ENCODE measurements at places on chromosomes 6 and 20.
A peak's percentile ranks its signal among the peaks of the same experiment; 100 is the strongest.

GRCh38 chr6:20313051-20313450 is 88.6 kb upstream of the E2F3 start:
- no peak for DNase-seq

DNA sequence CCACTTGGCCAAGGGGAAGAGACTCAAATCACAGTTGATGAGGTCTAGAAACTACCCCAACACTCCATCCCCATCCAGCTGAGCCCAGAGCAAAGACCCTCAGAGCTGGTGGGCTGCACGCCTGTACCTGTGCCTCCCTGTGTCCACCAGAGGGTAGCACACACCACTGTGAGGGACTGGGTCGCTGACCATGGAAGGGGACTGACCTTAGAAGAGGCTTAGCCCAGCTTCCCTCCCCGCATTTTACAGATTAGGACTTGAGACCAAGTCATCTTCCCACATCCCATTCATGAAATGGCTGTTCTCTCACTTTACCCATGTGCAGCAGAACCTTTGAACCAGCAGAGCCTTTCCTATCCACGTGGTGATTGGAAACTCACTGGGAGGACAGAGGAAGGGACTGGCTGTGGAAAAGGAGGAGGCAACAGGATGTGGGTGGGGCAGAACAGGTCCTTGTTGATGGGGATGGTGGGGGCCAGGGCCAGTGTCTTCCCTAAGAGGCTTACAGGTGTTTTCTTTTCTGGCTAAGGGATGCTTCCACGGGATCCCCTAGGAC is 44.3 kb downstream of the CPXM1 start:
- no peak for DNase-seq

DNA sequence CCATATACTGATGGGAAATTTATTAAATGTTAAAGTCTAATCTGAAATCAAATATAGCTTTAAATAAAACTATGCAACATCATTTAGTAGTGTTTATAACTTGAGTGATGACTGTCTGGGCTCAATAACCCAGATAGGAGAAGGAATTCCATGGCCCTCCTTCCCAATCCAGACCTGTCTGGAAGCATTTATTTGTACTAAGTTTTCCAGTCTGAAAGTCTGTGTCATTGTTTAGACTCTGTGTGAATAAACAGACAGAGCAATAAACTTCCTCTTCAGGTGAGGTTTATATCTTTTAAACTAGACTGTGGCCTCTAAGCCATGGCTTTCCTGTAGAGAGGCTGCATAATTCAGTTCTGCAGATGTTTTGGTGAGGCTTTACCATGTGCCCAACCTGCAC is 176.4 kb downstream of the SOX4 start:
- no peak for DNase-seq

DNA sequence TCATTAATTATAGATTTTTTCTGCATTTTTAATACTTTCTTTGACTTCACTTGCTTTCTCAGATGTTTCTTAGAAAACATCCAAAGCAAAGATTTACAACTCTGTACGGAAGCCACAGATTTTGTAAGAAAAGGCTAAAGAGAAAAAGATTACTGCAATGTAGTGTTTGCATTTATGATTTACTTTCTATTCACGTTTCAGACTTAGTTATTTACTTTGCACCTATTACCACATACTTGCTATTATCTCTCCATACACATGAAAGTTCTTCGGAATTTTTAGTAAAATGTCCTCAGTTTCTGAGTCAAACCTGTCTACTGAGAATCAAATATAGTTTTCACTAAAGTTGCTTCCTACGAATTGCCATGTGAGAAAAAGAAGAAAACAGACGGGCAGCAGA is 22.2 kb upstream of the PHACTR2 start:
- no peak for DNase-seq

DNA sequence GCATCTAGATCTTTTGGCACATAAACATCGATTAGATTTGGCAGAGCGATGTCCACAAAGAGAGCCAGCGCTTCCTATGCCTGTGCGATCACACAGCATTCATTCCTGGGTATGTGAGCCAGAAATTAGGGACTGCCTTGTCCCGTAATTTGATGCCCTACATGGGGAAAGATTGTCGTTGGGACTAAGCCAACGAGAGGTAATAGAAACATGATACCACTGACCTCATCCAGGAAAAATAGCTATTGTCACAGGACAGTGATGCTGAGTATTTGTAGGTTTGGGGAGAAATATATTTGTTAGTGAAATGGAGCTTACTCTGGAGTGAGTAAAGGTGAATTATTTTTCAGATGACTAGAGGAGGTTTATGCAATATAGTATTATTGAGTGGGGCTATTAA is 154.0 kb downstream of the TSHZ2 start:
- DNase-seq, result no peak

DNA sequence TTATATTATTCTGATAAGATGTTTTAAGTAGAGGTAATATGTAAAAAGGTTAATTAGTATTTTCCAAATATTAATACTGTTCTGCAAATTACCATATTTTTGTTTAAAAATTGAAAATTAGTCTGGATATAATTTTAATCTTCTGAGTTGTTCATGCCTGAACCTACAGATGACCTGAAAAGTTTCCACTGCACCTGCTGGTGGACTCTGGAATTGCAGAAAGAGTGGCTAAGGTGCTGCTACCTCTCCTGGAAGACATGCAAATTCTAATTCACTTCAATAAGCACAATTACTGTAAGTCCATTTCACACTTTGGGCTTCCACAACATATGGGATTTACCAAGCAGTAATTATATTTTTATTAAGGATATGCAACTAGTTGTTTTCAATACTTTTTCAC is 77.7 kb upstream of the OLIG3 start:
- DNase-seq, result peak; percentile 44

DNA sequence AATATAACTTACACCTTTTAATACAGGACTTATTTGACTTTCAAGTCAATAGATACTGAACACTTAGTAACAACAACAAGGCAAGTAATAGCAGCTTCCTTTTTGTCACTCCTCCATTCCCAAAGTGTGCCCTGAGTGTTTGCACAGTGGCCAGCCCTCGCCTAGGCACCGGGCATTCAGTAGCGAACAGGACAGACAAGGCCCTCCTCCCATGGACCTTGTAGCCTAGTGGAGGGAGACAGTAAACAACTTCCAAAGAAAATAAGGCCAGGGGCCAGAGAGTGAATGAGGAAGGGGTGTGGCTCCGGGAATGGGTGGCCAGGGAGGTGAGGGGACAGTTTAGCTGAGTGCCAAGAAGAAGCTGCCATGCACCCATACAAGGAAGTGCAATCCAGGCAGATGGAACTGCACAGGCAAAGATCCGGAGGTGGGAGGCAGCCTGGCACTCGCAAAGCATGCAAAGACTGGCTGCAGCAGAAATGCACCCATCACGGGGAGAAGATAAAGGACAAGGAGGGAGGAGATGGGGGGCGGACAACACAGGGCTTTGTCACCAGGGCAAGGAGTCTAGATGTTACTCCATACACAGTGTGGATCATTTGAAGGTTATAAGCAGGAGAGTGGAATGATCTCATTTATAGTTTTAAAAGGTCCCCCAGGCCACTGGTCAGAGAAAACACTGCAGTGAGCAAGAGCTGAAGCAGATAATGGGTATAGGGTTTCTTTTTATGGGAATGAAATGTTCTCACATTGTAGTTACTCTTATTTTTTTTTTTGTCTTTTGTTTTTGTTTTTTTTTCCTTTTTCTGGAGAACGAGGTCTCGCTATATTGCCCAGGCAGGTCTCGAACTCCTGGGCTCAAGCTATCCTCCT is 32.2 kb downstream of the ATP9A start:
- no peak for DNase-seq

DNA sequence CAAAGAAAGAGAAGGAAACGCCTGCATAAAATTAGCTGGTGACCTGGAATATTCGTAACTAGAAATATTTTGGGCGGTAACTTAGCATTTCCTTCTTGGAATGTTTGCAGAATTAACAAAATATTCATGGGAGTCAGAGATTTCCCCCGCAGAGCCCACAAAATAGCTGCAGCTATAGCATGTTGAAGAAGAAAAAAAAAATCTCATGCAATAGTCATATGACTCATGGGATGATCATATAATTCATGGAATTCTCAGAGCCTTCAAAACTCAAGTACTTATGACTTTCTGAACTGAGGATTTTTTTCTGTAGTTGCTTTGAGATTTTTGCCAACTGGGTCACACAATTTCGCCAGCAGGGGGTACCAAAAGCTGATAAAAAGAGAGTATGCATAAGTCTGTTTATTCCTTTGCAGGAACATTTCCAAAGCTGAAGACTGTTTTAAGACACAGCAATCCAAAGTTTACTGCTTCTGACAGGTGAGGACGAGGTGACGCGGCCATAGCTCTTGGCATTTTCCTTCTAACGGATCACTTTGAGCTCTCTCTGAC is 586.0 kb upstream of the CHD6 start:
- DNase-seq, result no peak

GRCh38 chr6:28135393-28135792 is 6.3 kb upstream of the ZKSCAN8 start:
- no peak for DNase-seq

GRCh38 chr6:110345025-110345424 is 13.1 kb downstream of the METTL24 start:
- DNase-seq, result no peak

GRCh38 chr20:47487175-47487917 is 14.3 kb upstream of the NCOA3 start:
- peak; percentile 55 for DNase-seq

DNA sequence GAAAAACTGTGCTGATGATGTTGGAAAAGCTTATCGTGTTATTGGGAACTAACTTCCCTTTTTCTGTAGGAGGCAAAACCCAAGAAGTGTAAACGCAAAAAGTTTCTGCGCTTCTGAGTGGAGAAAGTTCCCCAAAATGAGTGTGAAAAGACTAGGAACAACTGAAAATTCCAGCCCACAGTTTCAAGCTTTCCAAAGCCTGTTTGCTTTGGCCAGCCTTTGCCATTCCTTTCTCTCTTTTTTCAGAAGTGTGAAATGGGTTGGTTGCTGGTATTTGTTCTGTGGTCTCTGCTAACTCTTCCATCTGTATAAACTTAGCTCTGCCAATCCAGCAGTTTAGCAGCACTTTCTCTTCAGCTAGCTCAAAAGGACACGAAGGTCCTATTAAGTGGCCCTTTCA is 491.3 kb downstream of the MAFB start:
- DNase-seq, result no peak

DNA sequence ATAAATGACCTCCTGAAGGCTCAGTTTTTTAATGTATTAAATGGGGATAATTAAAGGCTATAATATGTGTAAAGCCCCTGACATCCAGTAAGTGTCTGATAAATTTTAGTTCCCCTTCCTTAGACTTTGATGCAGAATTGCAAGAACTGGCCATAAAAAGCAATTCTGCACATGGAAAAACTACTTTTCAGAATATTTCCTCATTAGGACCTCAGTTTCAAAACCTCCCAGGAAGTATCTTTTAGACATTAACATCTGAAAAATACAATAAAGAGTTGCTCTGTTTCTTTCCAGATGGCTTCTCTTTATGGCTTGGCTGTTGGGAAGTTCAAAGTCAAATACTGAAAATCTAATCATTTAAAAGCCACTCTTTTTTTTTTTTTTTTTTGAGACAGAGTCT is 106.3 kb upstream of the ZNF217 start:
- no peak for DNase-seq

DNA sequence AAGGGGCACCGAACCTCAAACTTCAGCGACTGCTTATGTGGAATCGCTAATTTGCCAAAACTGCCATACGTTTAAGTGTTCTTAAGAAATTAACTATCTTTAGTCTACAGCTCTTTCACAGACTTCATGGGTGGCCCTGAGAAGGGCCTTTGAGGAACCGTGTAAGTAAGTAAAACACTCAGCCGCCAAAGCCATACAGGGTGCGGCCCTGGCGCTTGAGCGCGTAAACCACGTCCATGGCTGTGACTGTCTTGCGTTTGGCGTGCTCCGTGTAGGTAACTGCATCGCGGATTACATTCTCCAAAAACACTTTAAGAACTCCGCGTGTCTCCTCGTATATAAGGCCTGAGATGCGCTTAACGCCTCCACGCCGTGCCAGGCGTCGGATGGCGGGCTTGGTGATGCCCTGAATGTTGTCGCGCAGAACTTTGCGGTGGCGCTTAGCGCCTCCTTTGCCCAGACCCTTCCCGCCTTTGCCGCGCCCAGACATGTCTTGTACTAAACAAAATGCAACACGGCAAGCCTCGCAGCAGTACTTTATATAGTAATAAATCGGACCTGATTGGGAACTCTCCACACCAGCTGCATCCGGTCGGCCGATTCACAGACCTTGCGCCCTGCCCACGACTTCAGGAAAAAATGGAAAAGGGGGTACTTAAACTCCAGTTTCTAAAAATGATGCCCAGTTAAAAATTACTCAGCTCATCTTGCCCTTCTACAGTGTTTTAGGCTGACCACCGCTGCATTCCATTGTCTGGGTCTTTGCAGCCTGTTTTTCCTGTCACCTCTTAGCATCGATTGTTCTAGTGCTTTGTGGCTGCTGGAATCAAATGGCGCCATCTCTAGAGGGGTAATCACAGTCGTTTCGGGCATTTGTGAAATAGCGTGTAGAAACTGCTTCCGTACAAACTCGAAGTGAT is 38.9 kb downstream of the OR2B2 start:
- DNase-seq, result peak; percentile 53

DNA sequence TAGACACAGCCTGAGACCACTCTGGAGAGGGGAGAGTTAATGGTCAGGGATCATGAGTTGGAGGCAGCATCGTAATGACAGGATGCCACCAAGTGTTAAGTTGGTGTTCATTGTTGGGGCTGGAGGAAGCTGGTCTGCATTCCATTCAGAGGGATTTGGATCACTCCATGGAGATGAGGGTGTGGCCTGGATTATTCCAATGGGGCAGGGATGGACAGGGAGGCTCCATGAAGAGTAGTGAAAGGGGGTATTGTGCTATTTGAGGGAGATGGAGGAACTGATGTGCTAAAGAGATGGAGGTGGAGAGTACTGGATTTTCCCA is 1.1 kb downstream of the SAPCD1 start:
- DNase-seq, result no peak

GRCh38 chr6:14192216-14192788 is 74.7 kb downstream of the CD83 start:
- no peak for DNase-seq

GRCh38 chr6:4030669-4031068 is 48.3 kb downstream of the FAM217A start:
- DNase-seq, result no peak

DNA sequence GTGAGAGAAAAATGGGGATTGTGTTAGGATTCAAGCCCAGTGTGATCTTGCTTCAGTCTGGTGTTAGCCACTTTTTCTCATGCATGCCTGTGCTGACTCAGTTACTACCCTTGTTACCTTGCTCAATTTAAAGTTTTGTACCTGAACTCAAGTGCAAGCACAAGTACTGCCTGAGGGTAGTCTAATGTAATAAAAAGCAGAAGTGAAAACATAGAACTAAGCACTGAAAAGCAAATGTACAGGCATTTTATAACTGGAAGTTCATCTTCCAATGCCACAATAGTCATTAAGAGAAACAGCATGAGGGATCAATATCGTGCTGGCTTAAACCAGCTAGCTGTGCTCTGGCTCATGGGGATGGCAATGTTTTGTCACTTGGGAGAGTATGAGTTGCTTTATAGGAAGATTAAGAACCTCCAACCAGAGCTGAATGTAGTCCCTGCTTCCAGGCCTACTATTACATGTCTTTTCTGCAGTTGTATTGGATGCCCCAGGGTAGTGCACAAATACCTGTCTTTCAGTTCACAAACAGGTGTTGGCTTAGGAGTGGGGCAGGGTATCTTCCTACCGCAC is 48.7 kb downstream of the SLC35F1 start:
- no peak for DNase-seq

GRCh38 chr6:68468244-68468884 is 166.7 kb upstream of the ADGRB3 start:
- no peak for DNase-seq

- DNase-seq, result no peak
Measured at GRCh38 chr6:142868917-142869316, 76.1 kb downstream of the HIVEP2 start.
